GM12864 (cell line): ENCODE measurements at places on chromosomes 1 and 21.
A peak's percentile ranks its signal among the peaks of the same experiment; 100 is the strongest.

- DNase-seq: no peak
These were observed 103.4 kb upstream of the ADAR start for GRCh38 chr1:154711416-154711815.

DNA sequence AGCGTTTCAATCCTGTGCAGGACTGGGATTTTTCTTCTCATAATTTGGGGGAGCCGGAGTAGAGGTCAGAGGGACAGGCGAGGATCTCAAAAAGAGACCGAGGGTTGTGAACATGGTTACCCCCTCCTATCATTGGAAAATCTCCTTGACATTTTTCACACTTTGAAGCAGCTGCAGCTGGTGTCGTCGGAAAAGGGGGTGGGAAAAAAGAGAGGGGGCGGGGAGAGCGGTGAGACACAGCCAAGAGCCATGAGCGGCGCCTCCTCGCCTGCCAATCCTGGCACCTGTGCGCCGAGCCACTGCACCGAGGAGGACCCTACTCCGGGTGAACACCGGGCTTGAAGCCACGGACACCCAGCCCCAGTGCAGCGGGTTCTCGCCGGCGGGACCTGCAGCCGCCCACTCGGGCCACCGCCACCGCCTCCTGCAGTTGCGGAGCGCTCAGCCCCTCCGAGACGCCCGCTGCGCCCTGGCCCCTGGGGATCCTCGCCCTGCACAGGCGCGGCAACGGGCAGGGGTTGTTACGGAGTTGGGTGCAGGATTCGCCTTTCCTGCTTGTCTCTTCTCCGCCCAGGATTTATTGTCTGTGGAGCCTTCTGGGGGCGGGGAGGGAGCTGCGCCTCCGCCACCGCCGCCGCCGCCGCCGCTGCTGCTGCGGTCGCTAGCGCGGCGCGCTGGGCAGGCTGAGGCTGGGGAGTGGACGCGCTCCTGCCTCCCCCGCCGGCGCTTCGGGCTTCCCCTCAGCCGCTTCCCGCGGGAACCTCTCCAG lies at the start of gene LRRC7:
TSS of gene LRRC7 (plus strand) at position 271 of the 769 bp plus-strand sequence. CDS start 718 bp downstream, outside the sequence.
- no peak for DNase-seq

- no peak for DNase-seq
These were observed 160.9 kb upstream of the UBE2U start for GRCh38 chr1:64042331-64043100.

GRCh38 chr1:230160957-230161771 lies 94.1 kb downstream of the GALNT2 start:
- DNase-seq: no peak

- no peak for DNase-seq
These were observed 75.7 kb downstream of the ARHGEF10L start for GRCh38 chr1:17615157-17615556.

GRCh38 chr1:78061825-78062523 lies 16.2 kb downstream of the GIPC2 start:
- no peak for DNase-seq

GRCh38 chr21:41731081-41731480 lies 35.8 kb downstream of the RIPK4 start:
- DNase-seq: no peak

GRCh38 chr1:68142461-68142860 lies 89.9 kb downstream of the WLS start:
- no peak for DNase-seq

- no peak for DNase-seq
These were observed 21.9 kb upstream of the PIK3CD start for GRCh38 chr1:9629445-9630201.

- DNase-seq: no peak
These were observed 160.1 kb downstream of the TBX15 start for GRCh38 chr1:118828038-118828437.

DNA sequence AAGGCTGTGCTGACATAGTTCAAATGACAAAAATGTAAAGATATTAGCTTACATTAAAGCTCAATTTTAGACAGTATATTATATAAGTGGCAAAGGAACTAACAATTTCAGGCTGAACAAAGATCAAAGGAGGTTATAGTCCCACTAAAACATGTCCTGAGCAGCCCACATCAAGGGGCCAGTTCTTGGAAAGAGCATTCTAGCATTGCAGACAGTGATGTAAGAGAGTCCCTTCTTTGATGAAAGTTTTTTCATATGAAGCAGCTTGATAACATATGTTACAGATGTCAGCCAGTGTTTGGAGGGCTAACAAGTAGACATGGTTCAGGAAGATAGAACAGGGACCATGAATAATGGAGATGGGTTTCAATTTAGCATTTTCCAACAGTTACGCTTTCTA lies 301.7 kb downstream of the NTNG1 start:
- no peak for DNase-seq

DNA sequence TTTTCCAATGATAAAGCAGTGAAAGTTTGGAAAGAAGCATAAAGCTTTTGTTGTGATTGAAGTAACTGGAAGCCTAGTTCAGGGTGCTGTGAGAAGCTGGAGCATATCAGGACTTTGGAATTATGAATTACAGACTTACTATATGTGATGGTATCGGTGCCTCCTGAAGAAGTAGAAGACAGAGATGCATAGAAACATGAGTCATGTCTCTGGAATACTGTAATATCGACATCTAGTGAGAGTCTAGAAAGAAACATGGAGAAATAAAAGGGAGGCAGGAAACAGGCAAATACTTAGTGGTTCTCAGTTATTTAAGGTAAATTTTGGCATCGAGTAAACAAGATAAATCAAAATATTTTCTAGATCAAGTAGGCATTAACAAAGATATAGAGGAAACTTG lies 103.0 kb downstream of the CAMTA1 start:
- DNase-seq: no peak

GRCh38 chr21:18030248-18030647 lies 211.1 kb upstream of the C21orf91 start:
- no peak for DNase-seq

DNA sequence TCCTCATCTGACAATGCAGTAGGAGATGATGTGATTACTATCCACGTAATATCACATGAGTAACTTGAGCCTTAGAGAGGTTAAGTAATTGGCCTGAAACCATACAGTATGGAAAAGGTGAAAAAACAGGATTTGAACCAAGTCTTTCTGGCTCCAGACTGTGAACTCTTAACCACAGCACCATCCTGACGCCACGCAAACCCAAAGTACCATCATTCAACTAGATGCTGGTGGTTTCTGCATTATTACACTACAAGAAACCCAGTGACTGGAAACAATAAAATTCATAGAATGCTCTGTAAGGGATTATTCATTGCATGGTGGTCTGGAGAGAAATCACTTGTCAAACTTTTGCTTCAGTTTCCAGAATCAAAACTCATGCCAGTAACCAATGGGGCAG lies 90.7 kb downstream of the MAB21L3 start:
- no peak for DNase-seq

DNA sequence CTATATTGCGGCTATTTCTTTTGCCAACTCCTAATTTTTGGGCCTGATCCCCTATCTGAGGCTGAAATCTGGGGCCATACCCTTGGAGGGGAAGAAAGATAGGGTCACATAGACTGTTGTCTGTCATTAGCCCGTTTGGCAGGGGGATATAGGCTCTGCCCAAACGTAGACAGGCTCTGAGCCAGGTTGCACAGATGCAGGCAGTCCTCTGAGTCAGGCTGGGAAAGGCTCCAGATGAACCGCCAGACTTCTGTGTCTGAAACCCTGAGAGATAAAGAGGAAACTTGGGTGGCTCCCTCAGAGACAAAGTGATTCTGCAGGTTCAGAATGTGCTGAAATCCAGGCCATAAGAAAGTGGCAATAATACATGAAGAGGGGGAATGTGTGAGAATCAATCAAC lies 4.0 kb upstream of the CAP1 start:
- no peak for DNase-seq

GRCh38 chr1:14010476-14010875 lies 310.5 kb downstream of the PRDM2 start:
- DNase-seq: no peak

GRCh38 chr1:76835203-76835602 lies 32.1 kb upstream of the ST6GALNAC5 start:
- no peak for DNase-seq

DNA sequence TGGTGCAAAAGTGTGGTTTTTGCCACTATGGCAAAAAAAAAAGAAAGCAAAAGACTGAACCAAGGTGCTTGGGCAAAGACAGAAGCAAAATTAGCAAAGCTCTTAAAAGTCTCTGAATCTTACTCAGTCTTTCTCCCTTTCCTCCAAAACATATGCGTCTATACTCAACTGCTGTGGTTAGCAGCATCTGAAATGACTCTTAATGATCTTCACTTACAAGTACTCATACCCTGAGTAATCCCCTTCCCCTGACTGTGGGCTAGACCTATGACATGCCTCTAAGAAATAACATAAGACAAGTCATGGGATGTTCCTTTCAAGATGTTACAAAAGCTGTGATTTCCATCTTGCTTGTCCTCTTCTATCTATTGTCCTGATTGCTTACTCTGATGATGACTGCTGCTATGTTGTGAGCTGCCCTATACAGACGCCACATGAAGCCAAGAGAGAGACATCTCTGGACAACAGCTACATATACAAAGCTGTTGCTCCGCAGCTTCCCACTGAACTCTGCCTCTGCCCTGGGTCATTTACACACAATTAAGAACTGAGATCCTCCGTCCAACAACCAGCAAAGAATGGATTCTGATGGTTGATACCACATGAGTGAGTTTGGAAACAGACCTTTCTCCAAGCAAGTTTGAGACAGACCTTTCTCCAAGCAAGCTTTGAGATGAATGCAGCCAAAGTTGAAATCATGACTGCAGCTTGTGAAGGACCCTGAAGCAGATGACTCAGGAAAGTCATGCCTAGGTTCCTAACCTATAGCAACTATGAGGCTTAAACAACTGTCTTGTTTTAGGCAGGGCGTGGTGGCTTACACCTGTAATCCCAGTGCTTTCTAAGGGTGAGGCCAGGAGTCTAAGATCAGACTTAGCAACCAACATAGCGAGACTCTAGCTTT lies 55.2 kb downstream of the PUM1 start:
- DNase-seq: peak; percentile 48

- no peak for DNase-seq
These were observed 1.5 kb downstream of the CACHD1 start for GRCh38 chr1:64471218-64472039.

DNA sequence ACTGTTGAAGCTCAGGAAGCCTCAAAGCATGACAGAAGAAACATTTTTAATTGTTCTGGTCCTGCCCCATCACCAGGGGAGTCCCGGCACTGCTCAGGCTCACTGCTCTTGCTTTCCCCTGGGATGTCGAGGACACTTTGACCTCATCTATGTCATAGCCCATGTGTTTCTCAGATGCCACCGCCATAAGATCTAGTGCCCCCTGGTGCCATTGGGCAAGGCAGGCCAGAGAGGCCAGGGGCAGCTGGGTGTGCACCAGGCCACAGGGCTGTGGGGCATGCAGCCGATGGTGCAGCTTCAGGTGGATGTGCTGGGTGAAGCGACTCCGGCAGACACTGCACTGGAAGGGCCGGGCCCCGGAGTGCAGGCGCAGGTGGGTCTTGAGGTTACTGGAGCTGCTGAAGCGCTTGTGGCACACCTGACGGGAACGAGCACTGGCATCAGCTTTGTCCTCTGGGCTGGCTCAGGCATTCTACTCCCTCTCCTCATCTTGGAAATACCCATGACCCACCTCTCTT lies 7.7 kb upstream of the CRYBG2 start:
- DNase-seq: no peak

DNA sequence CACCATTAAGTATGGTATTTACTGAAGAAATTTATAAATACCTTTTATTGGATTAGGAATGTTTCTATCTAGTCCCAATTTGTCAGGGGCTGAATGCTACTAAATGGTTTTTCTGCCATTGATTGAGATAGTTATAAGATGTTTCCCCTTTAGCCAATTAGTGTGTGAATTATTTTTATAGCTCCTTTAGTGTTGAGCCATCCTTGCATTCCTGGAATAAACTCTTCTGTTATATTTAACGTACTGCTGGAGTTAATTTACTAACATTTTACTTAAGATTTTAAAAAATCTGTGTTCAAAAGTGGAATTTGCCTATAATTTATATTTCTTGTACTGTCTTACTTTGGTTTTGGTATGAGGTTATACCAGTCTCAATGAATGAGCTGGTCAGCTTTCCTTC lies 25.4 kb upstream of the LRRC3 start:
- DNase-seq: no peak

DNA sequence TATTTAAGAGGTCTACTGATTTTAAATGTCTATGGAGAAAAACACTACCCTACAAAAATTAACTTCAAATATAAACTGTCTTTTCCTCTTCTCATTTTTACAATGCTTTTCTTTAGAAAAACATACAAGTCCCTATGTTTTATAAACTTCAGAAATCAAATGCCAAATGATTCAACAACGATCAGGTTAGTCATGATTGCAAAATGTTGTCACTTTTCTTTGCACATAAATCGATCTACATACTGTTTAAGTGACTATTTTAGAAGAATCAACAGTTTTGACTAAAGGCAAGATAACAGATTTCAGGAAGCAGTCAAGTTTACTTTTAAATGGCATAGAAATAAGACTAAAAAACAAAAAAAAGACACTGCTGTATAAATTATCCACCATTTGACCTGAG lies 168.7 kb downstream of the GPATCH2 start:
- DNase-seq: no peak

- DNase-seq: no peak
These were observed 5.0 kb upstream of the CHD5 start for GRCh38 chr1:6185151-6185550.

DNA sequence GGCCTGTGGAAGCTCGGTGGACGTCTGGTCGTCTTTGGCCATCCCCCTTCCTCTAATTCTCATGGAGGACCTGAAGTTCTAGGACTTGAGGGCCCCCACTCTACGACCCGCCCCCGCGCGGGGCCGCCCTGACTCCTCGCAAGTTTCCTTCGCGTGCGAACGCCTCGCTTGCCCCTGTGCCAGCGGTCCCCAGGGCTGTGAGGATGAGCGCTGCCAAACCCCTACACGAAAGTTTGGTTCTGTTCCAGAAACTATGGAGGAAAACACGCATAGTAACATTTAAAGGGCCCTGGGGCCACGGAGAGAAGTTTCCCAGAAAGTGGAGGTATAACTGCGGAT lies 304 bp upstream of the GNG12 start:
- DNase-seq: no peak

DNA sequence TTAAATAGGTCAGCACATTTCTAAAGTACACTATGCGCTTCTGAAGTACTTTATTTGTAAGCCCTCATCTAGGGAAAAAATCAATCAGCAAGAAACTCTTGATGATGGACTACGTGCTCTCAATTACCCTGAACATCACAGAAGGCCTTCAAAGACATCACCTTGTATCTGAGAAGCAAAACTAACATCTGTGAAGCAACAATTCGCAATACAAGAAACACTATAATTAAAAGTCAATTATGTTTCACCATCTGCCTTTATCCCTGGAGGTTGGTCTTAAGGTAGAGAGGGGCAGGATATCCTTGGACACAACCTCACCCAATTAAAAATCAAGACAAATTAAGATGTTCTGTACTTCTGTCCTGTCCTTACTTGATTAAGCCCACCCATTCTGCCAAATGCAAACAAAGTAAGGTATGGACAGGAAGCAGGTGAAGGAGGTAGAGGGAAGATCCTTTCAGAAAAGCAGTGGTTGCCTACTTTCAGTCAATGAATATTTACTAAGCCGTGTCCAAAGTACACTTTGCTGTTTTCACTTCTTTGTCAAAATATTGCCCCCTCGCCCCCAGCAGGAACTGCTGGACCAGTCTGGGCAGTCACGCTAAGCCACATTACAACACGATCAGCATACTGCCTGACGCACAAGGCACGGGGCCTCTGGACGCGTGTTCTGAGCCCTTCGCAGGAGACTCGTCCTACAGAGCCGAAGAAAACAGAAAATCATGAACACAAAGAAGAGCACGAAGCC lies 887 bp downstream of the SLC19A2 start:
- DNase-seq: no peak

- DNase-seq: no peak
These were observed 55.0 kb downstream of the MEGF6 start for GRCh38 chr1:3556336-3556735.

GRCh38 chr1:225280563-225280962 lies 147.3 kb downstream of the LBR start:
- DNase-seq: no peak
